Stimulated activated CD8-positive, alpha-beta memory T cell treated with anti-CD3 and anti-CD28 coated beads, Interleukin-2, amount 100 ng/mL, for 1 hour (primary cell): ENCODE measurements at places on chromosomes 11 and 22.
A peak's percentile ranks its signal among the peaks of the same experiment; 100 is the strongest.

DNA sequence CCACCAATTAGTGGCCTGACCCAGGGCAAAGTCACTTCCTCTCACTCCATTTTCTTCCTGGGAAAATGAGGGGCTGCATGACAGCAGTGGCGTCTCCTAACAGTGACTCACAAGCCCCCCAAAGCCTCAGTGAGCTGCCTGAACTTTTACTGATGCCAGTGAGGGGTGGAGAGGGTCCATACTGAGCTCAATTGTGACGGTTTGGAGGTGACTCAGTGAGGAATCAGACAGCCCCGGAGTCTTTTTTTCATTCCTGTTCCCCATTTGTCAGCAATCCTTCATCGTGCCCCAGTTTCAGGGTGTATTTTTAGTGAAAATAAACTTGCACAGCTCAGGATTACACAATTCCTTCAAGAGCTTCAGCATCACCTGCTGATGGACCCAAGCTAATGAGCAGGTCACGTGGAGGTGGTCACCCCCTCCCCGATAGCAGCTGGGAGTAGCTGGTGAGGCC lies 30.1 kb upstream of the RASD2 start:
- DNase-seq, result no peak

DNA sequence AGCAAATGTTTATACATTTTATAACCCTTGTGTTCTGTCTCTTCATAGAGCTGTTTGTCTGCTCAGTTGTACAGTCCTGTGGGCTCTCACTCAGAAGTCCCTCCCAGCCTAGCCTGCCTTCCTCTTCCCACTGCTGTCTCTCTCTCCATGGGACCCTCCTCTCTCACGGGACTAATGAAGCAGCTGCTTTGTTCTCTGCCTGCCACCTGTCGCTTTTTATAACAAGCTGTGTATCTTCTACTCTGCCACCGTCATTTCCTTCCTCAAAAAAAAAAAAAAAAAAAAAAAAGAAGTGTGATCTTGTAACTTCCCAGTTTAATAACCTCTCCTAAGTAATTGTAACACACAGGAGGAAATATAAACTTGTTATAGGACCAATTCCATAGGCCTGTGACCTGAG lies 92.2 kb upstream of the ALKBH3 start:
- DNase-seq, result no peak

GRCh38 chr11:60265373-60266214 lies 14.9 kb upstream of the MS4A4A start:
- DNase-seq, result no peak

DNA sequence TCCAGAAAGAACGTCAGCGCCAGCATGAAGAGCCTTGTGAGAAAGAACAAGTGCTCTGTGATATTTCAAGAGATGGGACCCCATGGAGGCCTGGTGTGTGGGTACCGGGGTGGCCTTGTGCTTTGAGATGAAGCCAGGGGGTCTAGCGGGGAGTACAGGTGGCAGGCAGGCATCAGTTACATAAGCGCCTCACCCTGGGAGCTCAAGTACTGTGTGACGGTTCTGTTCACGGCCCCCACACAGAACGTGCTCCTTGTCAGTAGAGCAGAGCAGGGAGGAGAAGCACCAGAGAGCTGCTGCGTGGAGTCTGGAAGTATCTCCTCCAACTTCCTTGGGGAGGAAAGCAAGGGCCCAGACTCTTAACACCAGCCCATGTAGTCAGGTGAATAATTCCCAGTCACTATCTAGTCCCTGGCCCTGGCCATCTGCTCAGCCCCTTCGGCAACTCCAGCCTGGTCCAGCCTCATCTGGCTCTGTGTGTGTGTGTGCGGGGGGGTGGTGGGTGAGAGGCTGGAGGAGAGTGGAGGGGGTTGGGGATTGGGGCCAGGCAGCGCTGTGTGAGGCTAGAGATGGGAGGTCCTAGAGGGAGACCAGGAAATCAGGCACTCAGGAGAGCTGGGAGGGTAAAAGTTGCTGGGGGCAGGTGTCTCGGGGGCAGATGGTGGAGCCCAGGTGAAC lies 32.4 kb downstream of the MCM5 start:
- no peak for DNase-seq

GRCh38 chr11:46285594-46286033 lies 8.2 kb downstream of the CREB3L1 start:
- no peak for DNase-seq

- no peak for DNase-seq
These were observed 236.8 kb downstream of the MN1 start for GRCh38 chr22:27564806-27565205.

DNA sequence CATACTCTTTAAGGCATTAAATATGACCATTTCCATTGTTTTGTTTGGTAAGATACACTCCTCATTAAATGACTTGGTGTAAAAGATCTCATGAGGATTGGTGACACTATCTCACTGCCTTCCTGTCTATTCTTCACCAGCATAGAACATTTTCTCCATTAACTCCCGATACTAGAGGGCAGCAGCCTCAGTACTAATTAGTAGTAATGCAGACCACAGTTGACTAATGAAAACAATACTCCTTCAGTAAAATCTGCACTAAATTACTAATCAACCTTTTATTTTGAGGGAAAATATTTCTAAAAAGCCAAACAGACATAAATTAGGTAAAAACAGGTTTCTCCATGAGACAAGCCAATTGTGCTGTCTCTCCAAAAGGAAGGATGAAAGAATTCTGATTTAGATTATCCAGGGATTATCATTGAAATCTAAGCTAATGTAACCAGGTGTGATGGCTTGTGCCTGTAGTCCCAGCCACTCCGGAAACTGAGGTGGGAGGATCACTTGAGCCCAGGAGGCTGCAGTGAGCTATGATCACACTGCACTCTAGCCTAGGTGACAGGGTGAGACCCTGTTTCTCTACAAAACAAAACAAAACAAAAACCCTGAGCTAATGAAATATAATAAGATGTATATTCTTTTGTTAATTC lies 9.4 kb downstream of the PGM2L1 start:
- DNase-seq, result peak; percentile 41

GRCh38 chr11:79102840-79103239 lies 338.0 kb downstream of the TENM4 start:
- no peak for DNase-seq

DNA sequence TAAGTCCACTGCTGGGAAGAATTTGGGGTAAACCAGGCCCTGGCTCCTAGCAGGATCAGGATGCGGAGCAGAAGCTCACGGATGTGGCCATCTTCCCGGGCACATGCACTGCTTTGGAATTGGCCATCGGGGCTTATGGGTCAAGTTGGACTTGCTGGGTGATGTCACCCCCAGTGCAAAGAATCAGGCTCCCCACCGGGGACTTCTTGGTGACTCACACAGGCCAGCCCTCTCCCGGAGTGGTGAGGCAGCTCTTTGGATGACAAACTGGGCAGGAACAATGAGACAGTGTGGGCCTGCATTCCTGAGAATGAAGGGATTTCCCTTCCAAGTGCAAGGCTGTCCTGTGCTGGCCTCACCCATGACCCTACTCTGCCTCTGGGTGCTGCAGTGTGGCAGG lies 128.8 kb upstream of the ANO1 start:
- DNase-seq, result no peak

DNA sequence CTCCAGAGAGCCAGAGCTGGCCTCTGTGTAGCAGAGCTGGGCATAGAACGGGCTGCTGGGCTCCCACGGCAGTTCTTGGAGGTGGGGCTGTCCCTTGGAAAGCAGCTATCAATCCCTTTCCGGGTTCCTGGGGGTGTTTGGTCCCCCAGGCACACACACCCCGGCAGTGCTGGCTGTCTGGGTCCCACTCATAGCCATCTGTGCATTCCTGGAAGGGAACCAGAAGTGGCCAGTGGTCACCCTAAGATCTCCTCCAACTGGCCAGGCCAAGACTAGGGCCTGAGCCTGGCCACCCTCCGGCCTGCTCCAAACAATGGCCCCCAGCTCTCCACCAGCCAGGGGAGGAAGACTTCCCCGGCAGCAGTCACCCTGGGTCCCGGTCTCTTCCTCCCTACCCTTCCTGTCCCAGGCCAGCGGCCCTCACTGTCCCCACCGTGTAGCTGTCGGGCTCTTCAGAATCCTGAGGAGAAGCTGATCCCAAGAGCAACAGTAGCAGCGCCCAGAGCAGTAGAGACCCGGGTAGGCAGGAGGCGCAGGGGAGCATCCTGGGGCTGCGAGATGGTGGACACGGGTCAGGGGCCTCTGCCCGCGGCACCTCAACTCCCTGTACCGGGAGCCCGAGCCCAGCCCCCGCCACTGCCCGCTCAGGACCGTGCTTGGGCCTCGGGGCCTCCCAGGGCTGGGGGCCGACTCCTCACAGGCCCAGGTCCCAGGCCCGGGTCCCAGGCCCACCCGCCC lies 620 bp downstream of the EFEMP2 start:
- no peak for DNase-seq

DNA sequence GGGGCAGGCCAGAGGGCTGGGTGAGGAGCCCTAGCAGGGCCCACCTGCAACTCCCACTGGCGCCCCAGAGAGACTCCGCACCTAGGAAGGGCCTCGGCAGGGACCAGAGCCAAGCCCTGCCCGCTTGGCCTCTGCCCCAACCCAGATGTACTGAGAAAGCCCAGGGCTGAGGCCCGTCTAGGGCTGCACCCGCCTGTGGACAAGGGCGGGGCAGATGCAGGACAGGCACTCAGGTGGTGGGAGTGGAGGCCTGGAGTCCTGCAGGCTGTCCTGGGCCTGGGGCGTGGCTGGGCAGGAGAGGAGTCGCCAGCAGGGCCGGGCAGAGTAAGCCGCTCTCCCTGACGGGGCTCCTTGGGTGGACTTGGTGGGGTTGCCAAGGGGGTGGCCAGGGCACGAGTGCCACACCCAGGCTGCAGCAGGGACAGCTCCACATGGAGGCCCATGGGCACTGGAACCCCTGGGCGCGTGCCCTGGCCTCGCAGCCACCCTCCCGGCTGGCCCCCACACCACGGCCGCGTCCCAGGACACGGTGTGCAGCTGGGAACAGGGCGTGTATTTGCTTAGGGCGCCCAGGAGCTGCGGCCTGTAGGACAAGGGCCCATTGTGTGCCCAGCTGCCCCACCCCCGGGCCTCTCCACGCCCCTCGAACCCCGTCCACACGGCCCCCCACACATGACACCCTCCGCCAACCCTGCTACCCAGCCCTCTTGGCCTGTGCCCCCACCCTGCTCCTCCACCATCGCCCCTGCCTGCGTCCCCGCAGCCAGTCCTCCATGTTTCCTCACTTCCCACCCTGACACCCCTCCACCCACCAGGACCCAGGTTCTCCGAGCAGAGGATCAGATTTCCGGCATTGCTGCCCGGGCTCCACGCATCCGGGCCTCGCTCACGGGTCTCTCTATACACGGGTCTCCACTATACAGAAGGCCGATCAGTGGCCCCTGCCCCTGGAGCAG lies 11.3 kb upstream of the PIM3 start:
- DNase-seq, result no peak

GRCh38 chr11:65103476-65103875 lies 7.5 kb downstream of the VPS51 start:
- DNase-seq, result no peak

GRCh38 chr11:127628458-127628785 lies 627.9 kb upstream of the KIRREL3 start:
- DNase-seq, result no peak

GRCh38 chr11:10622108-10622507 lies 53.6 kb upstream of the LYVE1 start:
- DNase-seq, result no peak
